ENCODE measurements at places on chromosomes 3 and 15.

GRCh38 chr3:15633159-15633558 is 31.6 kb downstream of the BTD start:
- no peaks in the 10 kb centered on the region for H3K27me3 ChIP-seq
- H3K4me1 ChIP-seq, result no peaks in the 10 kb centered on the region
- no peak overlapping the region for H3K4me3 ChIP-seq
- DNase-seq, result no peak
- no peaks in the 10 kb centered on the region for H3K36me3 ChIP-seq

GRCh38 chr15:101128221-101129015 is 123.4 kb downstream of the CHSY1 start:
- H3K27me3 ChIP-seq, result no peaks in the 10 kb centered on the region
- H3K27ac ChIP-seq, result peak overlapping the region; percentile 71
- H3K4me3 ChIP-seq, result no peak overlapping the region

DNA sequence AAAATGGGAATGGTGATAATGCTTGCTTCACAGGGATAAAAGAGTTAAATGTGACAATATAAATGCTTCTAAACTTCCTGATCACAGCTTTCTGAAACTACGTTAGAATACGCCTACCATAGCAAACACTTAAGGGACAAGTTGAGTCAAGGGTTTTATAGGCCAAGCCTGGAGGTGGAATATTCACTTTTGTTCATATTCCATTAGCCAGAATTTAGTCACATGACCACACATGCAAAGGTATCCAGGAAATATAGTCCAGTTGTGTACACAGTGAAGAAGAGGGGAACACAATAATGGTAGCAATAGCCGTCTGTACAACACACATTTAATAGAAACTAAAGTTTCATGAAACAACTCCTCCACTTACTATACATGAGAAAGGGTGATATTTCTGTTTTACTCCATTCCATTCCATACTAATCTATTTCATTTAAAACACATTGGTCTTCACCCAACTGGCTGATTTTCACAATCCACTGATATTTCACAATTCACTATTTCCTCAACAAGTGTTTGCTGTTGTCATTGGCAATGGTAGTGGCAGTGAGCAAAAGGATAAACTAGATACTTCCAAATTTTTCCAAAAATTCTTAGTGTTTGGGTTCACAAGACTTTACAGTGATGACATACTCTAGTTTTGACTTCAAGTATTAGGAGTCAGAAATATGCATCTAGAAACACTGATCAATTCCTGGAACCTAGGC is 270.9 kb downstream of the ERC2 start:
- no peaks in the 10 kb centered on the region for H3K4me1 ChIP-seq
- H3K36me3 ChIP-seq, result no peaks in the 10 kb centered on the region
- H3K4me3 ChIP-seq, result no peak overlapping the region
- H3K27ac ChIP-seq, result no peak overlapping the region
- DNase-seq, result no peak

GRCh38 chr3:109045271-109046040 is 72.5 kb downstream of the MORC1 start:
- H3K36me3 ChIP-seq, result no peaks in the 10 kb centered on the region
- H3K4me3 ChIP-seq, result no peak overlapping the region
- no peak for DNase-seq
- no peaks in the 10 kb centered on the region for H3K4me1 ChIP-seq
- H3K27ac ChIP-seq, result no peak overlapping the region

- no peak for DNase-seq
- no peak overlapping the region for H3K4me3 ChIP-seq
- H3K27ac ChIP-seq, result no peak overlapping the region
- H3K4me1 ChIP-seq, result no peaks in the 10 kb centered on the region
- no peaks in the 10 kb centered on the region for H3K27me3 ChIP-seq
Measured at GRCh38 chr15:57972864-57973263, 92.6 kb downstream of the ALDH1A2 start.

- H3K27ac ChIP-seq, result peak overlapping the region; percentile 56
- H3K36me3 ChIP-seq, result no peaks in the 10 kb centered on the region
- no peaks in the 10 kb centered on the region for H3K27me3 ChIP-seq
Measured at GRCh38 chr15:78855746-78856145, 16.9 kb upstream of the MORF4L1 start.

GRCh38 chr15:38053776-38054175 is 119.3 kb downstream of the TMCO5A start:
- DNase-seq, result no peak
- no peaks in the 10 kb centered on the region for H3K4me1 ChIP-seq
- no peak overlapping the region for H3K27ac ChIP-seq
- H3K36me3 ChIP-seq, result no peaks in the 10 kb centered on the region
- no peaks in the 10 kb centered on the region for H3K27me3 ChIP-seq

DNA sequence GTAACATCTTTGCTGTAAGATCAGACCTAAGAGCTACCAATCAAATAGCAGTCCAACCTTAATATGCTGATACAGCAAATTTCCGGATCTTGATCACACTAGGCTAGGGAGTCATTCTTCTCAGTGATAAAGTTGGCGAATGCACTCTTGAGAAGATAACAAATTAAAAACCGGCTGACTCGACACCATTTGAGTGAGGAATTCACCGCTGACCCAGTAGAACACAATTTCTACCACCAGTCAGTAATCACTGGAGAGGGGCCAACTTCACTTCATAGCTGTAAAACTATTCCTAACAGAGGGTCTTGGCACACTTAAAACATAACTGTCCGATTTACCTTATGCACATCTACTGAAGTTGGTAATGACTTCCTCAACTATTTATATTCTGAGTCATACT is 47.2 kb downstream of the MEIS2 start:
- H3K4me3 ChIP-seq, result no peak overlapping the region
- DNase-seq, result no peak
- no peak overlapping the region for H3K27ac ChIP-seq
- H3K4me1 ChIP-seq, result no peaks in the 10 kb centered on the region
- no peaks in the 10 kb centered on the region for H3K27me3 ChIP-seq
- H3K36me3 ChIP-seq, result no peaks in the 10 kb centered on the region

DNA sequence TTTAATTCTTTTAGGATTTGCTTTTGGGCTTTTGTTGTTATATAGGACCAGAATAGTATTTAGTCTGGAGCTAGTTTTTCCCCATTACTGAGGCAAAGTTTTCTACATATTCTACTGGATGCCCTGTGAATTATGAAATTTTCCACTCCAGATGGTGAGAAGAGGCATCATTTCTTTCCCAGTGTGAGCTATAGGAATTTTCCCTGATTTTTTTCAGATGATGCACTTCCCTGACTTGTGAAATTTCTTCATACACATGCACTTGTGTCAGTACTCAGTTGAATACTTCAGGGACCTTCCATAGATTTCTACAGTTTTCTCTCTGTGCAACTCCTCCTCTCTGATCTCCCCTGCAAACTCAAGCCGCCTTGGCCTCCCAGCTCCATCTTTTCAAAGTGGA is 73.7 kb upstream of the SLCO2A1 start:
- H3K27me3 ChIP-seq, result no peaks in the 10 kb centered on the region
- no peaks in the 10 kb centered on the region for H3K4me1 ChIP-seq
- H3K27ac ChIP-seq, result no peak overlapping the region
- DNase-seq, result no peak

DNA sequence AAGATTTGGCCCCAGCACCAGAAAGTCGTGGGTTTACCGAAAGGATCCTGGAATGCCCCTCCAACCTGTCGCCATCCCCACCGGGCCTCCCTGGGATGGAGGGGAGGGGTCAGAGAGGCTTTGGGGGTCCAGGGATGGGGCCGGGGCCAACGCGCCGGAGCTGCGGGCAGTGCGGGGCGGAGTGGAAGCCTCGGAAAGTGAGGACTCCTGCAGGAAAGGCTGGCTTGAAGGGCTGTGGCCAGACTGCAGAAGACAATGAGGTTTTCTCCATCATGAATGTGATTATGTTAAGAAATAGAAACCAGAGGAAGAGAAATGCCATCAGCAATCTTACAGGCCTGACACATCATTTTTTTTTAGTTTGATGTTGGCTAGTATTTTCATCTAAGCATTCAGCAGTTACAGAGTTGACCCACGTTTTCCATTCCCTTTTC is 738 bp downstream of the YEATS2 start:
- H3K27ac ChIP-seq, result peak overlapping the region; percentile 93
- H3K4me3 ChIP-seq, result peak overlapping the region; percentile 98
- H3K36me3 ChIP-seq, result no peaks in the 10 kb centered on the region
- no peak for DNase-seq
- H3K27me3 ChIP-seq, result no peaks in the 10 kb centered on the region

GRCh38 chr3:185632996-185633395 is 46.9 kb downstream of the SENP2 start:
- peaks cover 12% of the 10 kb centered on the region for H3K36me3 ChIP-seq
- H3K4me1 ChIP-seq, result peaks cover 9% of the 10 kb centered on the region
- no peak overlapping the region for H3K4me3 ChIP-seq
- DNase-seq, result no peak
- no peaks in the 10 kb centered on the region for H3K27me3 ChIP-seq

GRCh38 chr3:9311228-9311627 is 51.6 kb upstream of the THUMPD3 start:
- no peak for DNase-seq
- no peak overlapping the region for H3K27ac ChIP-seq
- no peaks in the 10 kb centered on the region for H3K36me3 ChIP-seq
- no peak overlapping the region for H3K4me3 ChIP-seq
- H3K4me1 ChIP-seq, result peaks cover 20% of the 10 kb centered on the region

- H3K4me3 ChIP-seq, result no peak overlapping the region
- H3K27me3 ChIP-seq, result no peaks in the 10 kb centered on the region
- no peak for DNase-seq
- H3K36me3 ChIP-seq, result no peaks in the 10 kb centered on the region
- no peak overlapping the region for H3K27ac ChIP-seq
Measured at GRCh38 chr3:126117786-126118185, 33.9 kb upstream of the SLC41A3 start.

GRCh38 chr3:143442814-143443447 is 323.4 kb downstream of the CHST2 start:
- no peaks in the 10 kb centered on the region for H3K27me3 ChIP-seq
- no peaks in the 10 kb centered on the region for H3K4me1 ChIP-seq
- H3K4me3 ChIP-seq, result no peak overlapping the region
- no peaks in the 10 kb centered on the region for H3K36me3 ChIP-seq
- no peak for DNase-seq

DNA sequence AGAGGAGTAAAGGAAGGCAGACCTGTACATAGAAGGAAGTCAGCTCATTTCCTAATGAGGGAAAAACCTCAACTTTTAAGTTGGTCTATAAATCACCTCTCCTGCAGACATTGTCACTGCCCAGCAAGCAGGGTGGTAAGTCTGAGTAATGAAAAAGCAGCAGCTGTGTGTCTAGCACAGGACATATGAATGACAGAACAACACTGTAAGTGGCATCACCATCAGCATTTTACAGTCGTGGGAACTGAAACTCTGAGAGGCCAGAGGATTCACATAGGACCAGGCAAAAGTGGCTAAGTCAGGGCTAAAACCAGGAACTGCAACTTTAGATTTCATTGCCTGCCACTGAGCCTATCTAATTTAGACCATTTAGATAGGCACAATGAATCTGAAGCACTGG is 235.6 kb downstream of the CLSTN2 start:
- H3K4me1 ChIP-seq, result peaks cover 3% of the 10 kb centered on the region
- H3K27me3 ChIP-seq, result no peaks in the 10 kb centered on the region
- H3K27ac ChIP-seq, result no peak overlapping the region

GRCh38 chr3:22360164-22360563 is 609.2 kb upstream of the ZNF385D start:
- DNase-seq, result no peak
- H3K4me1 ChIP-seq, result no peaks in the 10 kb centered on the region
- H3K27ac ChIP-seq, result no peak overlapping the region
- no peak overlapping the region for H3K4me3 ChIP-seq

DNA sequence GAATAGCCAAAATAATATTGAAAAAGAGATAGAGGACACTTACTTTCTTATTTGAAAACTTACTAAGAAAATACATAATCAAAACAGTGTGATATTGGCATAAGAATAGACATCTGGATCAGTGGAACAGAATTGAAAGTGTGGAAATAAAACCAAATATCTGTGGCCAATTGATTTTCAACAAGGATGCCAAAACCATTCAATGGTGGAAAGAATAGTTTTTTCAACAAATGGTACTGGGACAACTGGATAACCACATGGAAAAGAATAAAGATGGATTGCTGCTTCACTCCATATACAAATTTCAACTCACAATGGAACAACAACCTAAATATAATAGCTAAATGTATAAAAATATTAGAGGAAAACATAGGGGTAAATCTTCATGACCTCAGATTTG is 152.5 kb upstream of the GPR149 start:
- DNase-seq, result no peak
- H3K4me1 ChIP-seq, result no peaks in the 10 kb centered on the region
- H3K36me3 ChIP-seq, result no peaks in the 10 kb centered on the region
- no peak overlapping the region for H3K27ac ChIP-seq
- H3K4me3 ChIP-seq, result no peak overlapping the region
- no peaks in the 10 kb centered on the region for H3K27me3 ChIP-seq

GRCh38 chr15:63945838-63946298 is 100.4 kb downstream of the DAPK2 start:
- H3K27ac ChIP-seq, result no peak overlapping the region
- no peak for DNase-seq
- H3K4me1 ChIP-seq, result peaks cover 17% of the 10 kb centered on the region
- no peak overlapping the region for H3K4me3 ChIP-seq
- H3K27me3 ChIP-seq, result no peaks in the 10 kb centered on the region

- no peaks in the 10 kb centered on the region for H3K27me3 ChIP-seq
- no peak overlapping the region for H3K27ac ChIP-seq
- H3K36me3 ChIP-seq, result peaks cover 4% of the 10 kb centered on the region
- no peaks in the 10 kb centered on the region for H3K4me1 ChIP-seq
- DNase-seq, result no peak
Measured at GRCh38 chr3:23209747-23210487, 6.8 kb downstream of the UBE2E2 start.

- no peaks in the 10 kb centered on the region for H3K4me1 ChIP-seq
- DNase-seq, result no peak
- H3K36me3 ChIP-seq, result no peaks in the 10 kb centered on the region
- no peaks in the 10 kb centered on the region for H3K27me3 ChIP-seq
- H3K27ac ChIP-seq, result no peak within 1 kb of the TSS
- no peak within 1 kb of the TSS for H3K4me3 ChIP-seq
Measured at GRCh38 chr3:48563382-48563918, at the start of gene UCN2. TSS of gene UCN2 (minus strand) at chr3:48563781. CDS start at chr3:48563124, 657 bp downstream.

GRCh38 chr15:31236184-31237042 is 90.2 kb upstream of the KLF13 start:
- no peaks in the 10 kb centered on the region for H3K36me3 ChIP-seq
- H3K4me3 ChIP-seq, result peak overlapping the region; percentile 32
- no peaks in the 10 kb centered on the region for H3K27me3 ChIP-seq
- DNase-seq, result peak; percentile 78

DNA sequence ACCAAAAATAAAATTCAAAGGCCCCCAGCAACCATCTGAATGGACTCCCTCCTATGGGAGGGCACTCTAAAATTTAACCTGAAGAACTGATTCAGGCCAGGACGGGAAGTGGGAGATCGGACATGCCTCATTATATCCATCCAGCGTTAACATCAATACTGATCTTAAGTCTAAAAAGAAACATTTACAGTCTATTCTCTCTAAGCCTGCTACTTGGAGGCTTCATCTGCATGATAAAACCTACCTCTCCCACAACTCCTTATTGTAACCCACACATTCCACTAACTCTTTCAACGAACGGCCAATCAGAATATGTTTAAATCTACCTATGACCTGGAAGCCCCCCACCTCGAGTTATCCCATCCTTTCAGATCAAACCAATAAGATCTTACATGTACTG is 68.4 kb downstream of the HERC1 start:
- peaks cover 2% of the 10 kb centered on the region for H3K4me1 ChIP-seq
- no peaks in the 10 kb centered on the region for H3K36me3 ChIP-seq
- no peak overlapping the region for H3K27ac ChIP-seq
- DNase-seq, result no peak
- no peak overlapping the region for H3K4me3 ChIP-seq
- no peaks in the 10 kb centered on the region for H3K27me3 ChIP-seq

- H3K27ac ChIP-seq, result no peak overlapping the region
- H3K4me1 ChIP-seq, result no peaks in the 10 kb centered on the region
- H3K27me3 ChIP-seq, result no peaks in the 10 kb centered on the region
- H3K4me3 ChIP-seq, result no peak overlapping the region
- H3K36me3 ChIP-seq, result peaks cover 7% of the 10 kb centered on the region
- no peak for DNase-seq
Measured at GRCh38 chr3:101811875-101812274, 32.9 kb downstream of the NXPE3 start.

All from tibial artery (tissue), 4 donors.